ENCODE measurements at places on chromosomes 7 and 10.

DNA sequence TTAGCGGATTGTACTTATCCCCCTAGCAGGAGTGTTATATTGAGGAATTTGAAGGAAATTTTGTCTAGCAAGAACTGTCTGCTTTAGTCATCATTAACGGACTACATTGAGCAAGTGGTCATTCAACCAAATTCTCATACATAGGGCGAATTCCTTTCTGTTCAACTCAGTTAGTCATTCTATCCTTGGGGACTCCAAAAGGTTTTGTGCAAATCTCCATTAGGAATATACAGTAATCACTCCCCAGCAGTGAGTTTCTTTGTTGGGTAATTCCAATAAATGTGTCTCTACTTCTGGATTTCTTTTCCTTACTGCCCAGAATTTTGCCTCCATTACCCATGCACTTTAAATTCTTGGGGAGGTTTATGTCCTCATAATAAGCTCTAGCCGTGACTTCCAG lies 51.1 kb downstream of the EPDR1 start:
- H3K4me1 ChIP-seq, result no peaks in the 10 kb centered on the region
- H3K36me3 ChIP-seq, result no peaks in the 10 kb centered on the region
- H3K27me3 ChIP-seq, result no peaks in the 10 kb centered on the region
- no peak overlapping the region for H3K4me3 ChIP-seq

DNA sequence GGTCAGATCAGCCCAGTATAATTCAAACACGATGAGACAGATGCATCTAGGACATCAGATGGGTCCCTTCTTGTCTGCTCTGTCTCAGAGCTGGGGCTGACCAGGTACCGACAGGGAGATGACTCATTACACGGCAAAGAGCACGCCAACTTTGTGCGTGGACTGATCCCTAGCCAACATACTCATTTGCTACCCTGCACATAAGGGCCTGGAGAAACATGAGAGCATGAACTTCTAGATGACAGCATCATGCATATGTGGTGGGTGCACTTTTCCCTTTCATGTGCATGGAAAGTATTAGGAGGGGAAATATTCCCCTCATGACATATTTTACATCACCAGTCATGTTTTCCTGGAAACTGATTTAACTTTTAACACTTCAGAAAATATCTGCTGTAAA lies 35.1 kb upstream of the NPVF start:
- peaks cover 9% of the 10 kb centered on the region for H3K27me3 ChIP-seq
- no peak overlapping the region for H3K4me3 ChIP-seq
- no peaks in the 10 kb centered on the region for H3K36me3 ChIP-seq
- DNase-seq, result peak; percentile 19

- no peak for DNase-seq
- H3K27me3 ChIP-seq, result no peaks in the 10 kb centered on the region
- H3K4me3 ChIP-seq, result no peak overlapping the region
- no peak overlapping the region for H3K27ac ChIP-seq
Measured at GRCh38 chr10:46226900-46227558, 59.8 kb upstream of the ANTXRL start.

DNA sequence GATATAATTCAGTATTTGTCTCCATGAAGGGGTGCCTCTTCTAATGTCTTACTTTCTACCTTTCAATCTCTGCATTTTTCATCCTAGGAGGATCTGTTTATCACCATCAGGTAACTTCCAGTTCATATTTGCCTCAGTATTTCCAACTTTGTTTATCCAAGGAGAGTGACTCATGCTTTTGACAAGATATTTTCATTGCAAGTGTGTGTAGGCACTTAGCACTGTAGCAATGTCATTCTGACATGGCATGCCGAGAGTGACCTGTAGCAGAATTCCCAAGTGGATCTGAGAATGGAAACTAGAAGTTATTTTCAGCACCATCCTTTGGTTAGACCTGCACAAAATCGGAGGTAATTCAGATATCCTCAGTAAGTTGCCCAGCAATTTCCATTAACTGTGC lies 129.9 kb downstream of the INHBA start:
- DNase-seq, result peak; percentile 49
- peaks cover 16% of the 10 kb centered on the region for H3K4me1 ChIP-seq
- H3K27me3 ChIP-seq, result no peaks in the 10 kb centered on the region
- H3K27ac ChIP-seq, result no peak overlapping the region

- DNase-seq, result no peak
- H3K27ac ChIP-seq, result no peak overlapping the region
- no peaks in the 10 kb centered on the region for H3K4me1 ChIP-seq
- no peaks in the 10 kb centered on the region for H3K36me3 ChIP-seq
Measured at GRCh38 chr7:41747961-41748360, 45.1 kb upstream of the INHBA start.

DNA sequence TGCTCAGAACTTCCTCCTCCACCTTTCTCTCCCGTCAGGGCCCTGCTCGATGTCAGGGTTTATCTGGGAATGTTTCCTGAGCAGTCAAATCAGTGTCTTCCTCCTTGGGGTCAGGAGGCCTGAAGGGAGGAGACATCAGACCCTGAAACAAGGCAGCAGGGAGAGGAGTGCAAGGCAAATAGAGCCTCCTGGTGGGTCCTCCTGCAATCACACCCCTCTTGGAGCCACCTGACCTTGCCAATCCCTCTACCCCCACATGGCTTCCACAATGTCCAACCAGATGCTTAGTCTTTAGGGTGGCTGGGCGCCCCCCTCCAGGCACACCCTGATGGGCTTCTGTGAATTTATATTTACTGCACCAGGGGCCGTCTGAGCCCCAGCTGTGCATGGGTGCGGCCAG lies 12.2 kb downstream of the GPR26 start:
- H3K4me1 ChIP-seq, result no peaks in the 10 kb centered on the region
- H3K27ac ChIP-seq, result no peak overlapping the region
- H3K4me3 ChIP-seq, result no peak overlapping the region
- no peaks in the 10 kb centered on the region for H3K27me3 ChIP-seq

DNA sequence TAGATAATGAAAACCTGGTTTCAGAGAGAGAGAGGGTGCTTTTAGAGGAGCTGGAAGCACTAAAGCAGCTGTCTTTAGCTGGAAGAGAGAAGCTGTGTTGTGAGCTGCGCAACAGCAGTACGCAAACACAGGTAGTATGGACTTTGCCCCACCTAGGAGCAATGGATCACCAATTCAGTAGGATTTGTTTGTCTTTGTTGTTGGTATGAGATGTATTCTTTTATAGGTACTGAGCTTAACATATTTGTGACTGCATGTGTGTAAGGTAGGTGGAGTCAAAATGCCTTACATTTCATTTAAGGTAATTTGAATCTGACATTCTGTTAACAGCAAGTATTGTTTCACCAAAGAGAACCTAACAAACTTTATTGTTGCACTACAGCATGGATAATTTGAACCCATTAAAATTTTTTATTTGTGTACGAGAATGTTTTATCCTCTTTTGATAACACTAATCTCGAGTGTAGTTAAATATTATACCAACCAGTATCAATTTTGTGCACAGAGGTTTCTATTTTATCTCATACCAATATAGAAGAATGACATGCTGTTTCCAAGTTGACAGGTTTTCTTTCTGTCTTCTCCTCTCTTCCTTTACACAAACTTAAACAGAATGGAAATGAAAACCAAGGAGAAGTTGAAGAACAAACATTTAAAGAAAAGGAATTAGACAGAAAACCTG lies 92.1 kb downstream of the CYP51A1 start:
- no peak overlapping the region for H3K27ac ChIP-seq
- H3K4me1 ChIP-seq, result no peaks in the 10 kb centered on the region
- peaks cover 56% of the 10 kb centered on the region for H3K36me3 ChIP-seq
- no peak for DNase-seq

- peaks cover 8% of the 10 kb centered on the region for H3K4me1 ChIP-seq
- H3K27ac ChIP-seq, result no peak overlapping the region
- DNase-seq, result no peak
- no peaks in the 10 kb centered on the region for H3K36me3 ChIP-seq
Measured at GRCh38 chr10:125141860-125142484, 18.4 kb downstream of the CTBP2 start.

DNA sequence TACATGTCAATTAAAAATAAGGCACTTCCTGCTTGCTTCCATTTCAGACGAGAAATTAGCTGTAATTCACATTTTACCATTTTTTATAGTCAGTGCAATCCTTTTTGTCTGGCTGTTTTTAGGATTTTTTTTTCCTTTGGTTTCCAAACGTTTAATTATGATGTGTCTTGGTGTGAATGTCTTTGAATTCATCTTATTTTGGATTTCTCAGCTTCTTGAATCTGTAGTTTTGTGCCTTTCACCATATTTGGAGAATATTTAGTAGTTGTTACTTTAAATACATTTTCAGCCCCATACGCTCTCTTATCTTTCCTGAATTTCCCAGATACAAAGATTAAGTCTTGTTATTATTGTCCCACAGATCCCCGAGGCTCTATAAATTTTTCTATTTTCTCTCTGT lies 2.4 kb upstream of the SCART1 start:
- no peaks in the 10 kb centered on the region for H3K36me3 ChIP-seq
- DNase-seq, result no peak
- H3K4me3 ChIP-seq, result no peak overlapping the region
- H3K4me1 ChIP-seq, result no peaks in the 10 kb centered on the region
- no peaks in the 10 kb centered on the region for H3K27me3 ChIP-seq

GRCh38 chr7:157506268-157506667 lies 169.5 kb downstream of the DNAJB6 start:
- no peak overlapping the region for H3K4me3 ChIP-seq
- no peaks in the 10 kb centered on the region for H3K4me1 ChIP-seq
- no peaks in the 10 kb centered on the region for H3K27me3 ChIP-seq

DNA sequence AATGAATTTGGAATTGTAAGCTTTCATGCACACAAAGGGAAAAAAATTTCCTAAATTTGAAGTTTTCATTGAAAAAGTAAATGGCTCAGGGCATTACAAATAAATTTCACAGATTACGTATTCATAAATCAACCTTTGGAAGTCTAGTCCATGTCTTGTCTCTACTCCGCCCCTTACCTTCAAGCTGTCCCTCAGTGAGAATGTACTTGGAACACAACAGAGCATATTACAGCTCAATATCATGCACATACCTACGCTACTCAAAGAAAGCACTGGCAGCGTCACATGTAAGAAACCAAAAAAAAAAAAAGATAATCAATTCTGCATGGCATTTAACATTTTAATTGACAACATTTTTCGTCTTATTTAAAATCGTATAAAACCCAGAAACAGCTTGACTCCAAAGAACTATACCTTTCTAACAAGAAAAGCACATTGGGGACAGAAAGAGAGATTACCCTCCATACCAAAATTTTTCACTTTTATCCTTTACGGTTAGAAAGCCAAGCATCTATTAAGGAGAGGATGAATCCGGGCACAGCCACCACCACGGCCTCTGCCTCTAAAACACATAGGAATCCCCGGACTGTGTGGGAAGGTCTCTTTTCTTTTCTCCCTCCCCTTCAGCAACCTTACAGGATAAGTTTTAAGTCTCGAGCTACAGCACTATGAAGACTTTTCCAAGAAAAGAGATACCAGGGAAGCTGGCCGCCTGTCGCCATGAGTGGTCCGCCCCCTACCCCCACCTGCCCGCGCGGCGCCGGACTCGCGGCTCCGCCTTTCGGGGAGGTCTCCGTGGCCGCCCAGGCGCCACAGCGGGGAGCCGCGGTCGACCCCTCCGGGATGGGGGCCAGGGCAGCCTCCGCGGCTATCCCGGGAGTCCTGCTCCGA lies 1.1 kb downstream of the JMJD1C start:
- DNase-seq, result peak; percentile 36
- no peaks in the 10 kb centered on the region for H3K36me3 ChIP-seq
- H3K27ac ChIP-seq, result peak overlapping the region; percentile 81
- H3K4me3 ChIP-seq, result peak overlapping the region; percentile 79

All from GM23248 (cell line).